ENCODE measurements at places on chromosomes 3 and 15.

GRCh38 chr3:18680758-18681157, 255.6 kb upstream of the SATB1 start:
- DNase-seq: no peak

DNA sequence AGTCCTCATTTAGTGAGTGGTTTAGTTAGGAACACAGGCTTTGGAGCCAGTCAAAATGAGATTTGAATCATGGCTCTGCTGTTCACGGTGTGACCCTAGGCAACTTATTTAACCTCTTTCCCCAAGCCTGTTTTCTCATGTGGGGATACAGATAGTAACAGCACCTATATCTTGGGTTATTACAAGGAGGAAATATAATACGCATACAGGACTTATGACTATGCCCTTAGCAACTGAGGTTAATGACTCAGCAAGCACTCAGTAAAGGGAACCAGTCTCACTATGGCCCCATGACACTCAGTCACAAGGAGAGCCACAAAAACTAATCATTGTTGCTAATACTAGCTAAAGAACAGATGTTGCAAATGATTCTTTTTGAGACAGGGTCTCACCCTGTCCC, 45.9 kb downstream of the SUMF1 start:
- peak; percentile 85 for DNase-seq

- DNase-seq: no peak
Observed at GRCh38 chr3:28590216-28590615, 241.6 kb upstream of the AZI2 start.

DNA sequence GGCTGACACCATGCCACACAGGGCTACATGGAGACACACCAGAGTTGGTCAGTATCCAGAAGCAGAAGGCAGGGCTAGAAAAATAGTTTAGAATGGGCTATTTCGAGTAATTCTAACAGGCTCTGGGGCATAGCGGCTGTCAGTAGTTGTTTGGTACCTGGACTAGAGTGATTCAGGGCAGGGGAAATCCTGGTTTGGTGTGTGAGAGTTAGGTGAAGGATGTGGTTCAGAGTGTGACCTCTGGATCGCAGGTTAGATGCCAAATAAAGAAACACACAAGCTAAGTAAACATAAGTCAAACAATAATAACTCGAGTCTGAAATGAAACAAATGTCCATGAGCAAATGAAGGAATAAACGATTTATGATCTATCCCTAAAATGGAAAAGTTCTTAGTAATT, 31.5 kb downstream of the CNTN3 start:
- DNase-seq: no peak

DNA sequence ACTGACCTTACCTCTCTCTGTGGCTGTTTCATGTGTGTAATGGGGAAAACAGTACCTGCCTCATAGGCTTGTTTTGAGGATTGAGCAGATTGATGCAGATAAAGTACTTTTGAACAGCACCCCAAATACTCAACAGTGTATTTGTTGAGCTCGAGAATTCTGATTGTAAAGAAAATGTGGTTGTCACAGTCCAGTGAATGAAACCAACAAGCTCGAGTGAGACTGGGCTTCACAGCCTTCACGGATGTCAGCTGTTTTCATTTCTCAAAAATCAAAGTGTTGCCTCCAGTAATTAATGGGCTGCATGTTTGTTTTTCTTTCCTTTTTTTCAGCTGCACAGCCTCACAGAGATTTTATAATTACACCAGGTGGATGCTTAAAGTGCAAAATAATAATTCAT, 43.7 kb downstream of the PARP15 start:
- DNase-seq: no peak

DNA sequence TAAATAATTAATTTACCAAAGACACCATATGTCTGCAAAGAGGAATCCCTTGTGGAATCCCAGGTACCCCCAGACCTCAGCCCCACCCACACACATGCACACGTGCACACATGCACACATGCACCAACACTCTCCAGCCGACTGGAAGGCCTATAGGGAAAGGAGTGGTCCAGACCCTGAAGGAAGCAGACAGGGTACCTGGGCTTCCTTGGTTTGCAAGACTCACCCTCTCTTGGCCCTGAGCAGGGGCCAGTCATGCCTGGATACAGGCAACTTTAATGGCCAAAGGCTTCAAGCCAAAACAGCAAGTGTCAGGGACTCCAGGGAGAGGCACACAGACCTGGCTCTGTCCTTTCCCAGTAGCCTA, 8.9 kb upstream of the HAPLN3 start:
- no peak for DNase-seq

DNA sequence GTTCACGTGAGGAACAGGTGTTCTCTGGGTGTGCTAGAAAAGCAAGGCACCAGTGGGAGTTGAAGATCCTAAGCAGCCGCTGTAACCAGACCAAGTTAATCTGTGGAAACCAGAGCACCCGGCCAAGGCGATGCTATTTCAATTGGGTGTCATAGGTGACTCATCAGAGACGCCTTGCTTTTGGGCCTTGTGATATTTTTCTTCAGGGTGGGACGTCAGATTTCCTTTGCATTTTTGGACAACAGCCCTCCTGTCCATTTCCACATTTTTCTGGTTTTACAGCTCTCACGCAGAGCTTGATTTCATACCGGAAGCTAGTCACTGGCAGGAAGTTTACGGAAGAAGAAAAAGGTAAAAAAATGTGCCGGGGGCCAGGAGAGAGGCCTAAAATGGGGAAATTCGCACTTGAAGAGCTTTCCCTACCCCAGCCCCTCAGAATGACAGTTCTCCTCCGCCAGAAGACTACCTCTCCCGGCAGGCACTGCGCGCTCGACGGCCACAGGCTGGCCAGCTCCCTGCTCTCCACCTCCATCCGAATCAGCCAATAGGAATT, 471 bp upstream of the KBTBD8 start:
- DNase-seq: peak; percentile 87

GRCh38 chr3:89419647-89420241, 312.3 kb downstream of the EPHA3 start:
- no peak for DNase-seq

DNA sequence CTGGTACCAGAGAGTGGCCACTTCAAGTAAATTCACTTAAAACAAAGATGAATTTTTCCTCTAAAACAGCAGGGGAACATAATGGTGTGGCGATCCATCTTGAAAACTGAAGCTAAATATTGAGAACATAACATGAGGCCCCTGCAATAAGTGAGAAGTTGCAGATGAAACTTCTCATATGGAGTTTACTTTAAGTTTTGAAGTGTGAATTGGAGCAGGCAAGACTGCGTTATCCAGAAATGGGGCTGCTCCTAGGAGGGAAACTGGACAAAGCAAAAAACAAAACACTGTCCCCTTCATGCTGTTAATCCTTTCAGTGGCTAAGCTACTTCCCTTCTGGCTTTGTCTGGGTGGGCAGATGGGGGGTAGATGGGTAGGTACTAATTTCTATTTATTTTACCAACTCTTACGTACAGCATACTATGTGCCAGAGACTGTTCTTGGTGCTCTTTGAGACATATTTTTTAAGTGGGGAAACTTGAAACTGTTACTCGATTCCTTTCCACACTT, 172.8 kb downstream of the TAFA4 start:
- no peak for DNase-seq

DNA sequence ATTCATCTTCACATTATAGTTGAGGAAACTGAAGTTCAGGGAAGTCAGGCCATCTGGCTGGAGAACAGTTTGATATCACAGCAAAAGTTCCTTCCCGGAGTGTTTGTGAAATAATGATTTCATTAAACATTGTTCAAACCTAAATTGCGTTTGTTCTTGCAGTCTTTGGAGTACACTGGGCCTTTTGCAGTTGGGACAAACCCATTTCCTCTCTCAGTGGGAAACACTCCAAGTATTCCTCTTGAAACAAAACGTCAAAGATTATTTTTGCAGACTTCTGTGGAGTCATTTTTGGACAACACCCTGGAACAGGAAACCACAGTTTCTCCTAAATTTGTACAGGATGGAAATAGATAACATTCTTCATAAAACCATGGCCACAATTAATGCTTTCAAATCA, 287.5 kb downstream of the PTPRG start:
- DNase-seq: no peak

DNA sequence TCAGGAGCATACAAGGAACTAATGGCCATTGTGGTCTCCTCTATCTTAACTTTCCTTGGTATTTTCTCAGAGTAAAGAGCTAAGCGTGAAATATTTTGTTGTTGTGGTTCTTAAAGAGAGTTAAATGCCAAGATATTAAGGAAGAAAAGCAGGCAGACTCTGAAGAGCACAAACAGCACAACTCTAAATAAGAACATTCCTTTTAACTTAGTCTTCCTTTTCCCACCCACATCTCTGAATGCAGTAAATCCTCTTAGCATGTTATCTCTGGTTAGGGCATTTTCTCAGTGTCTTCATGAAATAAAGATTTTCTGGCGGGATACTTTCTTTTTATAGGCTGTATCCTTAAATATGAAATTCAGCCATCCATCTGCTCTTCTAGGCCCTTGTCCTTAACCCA, 1.5 kb downstream of the GPR87 start:
- no peak for DNase-seq

DNA sequence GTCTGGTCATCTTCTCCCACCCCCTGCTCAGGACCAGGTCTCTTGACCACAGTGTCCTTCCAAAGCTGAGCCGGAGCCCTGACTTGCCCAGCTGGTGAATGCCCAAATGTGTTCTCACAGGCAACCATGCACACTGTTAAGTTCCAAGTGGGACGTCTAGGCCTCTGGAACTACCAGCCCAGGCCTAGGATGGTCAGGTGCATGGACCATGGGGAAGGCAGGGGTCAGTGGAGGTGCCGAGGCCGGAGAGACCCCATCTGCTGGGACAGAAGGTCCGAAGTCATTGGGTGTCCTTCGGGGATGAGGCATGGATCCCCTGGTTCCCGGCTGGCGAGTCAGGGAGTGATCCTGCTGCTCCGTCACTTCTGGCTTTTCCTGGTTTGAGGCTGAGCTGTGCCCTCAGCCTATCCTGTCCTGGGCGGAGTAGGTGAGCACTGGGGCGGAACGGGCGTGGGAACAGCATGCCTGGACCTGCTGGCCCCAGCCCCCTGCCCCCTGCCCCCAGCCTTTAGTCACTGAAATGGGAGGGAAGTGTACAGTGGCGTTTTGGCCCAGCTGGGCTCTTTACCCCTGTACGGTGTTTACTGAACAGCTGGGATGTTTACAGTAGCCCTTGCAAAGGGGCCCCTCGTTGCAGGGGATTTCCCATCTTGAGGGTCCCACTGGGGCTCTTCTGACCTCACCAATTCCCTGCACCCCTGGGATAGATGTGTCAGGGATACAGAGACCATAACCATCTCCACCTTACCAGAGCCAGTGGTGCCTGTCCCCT, 12.1 kb downstream of the SEMA3F start:
- DNase-seq: no peak
